CD4-positive, alpha-beta T cell treated with Interleukin-1 beta for 1 hour (primary cell): ENCODE measurements at places on chromosomes 5 and 9.

GRCh38 chr9:136921718-136922117, 22.8 kb downstream of the FBXW5 start:
- DNase-seq = no peak

DNA sequence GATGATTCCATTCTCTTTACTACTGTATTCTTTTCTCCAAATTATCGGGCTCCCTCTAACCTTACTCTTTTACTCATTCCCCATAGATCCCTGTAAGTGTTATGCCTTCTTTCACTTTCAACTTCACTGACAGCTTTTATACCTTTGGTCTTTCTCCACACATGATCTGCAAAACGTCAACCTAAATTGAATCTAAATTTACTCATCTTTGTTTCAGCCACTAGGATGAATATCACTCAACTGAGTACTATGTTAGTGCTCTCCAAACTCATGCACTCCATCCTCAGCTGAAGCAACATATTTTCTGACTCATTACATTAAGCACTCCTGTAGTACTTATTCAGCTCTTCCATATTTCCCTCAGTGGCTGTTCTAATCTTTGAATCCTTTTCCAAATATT, 133.4 kb downstream of the ADAMTS19 start:
- DNase-seq = no peak

DNA sequence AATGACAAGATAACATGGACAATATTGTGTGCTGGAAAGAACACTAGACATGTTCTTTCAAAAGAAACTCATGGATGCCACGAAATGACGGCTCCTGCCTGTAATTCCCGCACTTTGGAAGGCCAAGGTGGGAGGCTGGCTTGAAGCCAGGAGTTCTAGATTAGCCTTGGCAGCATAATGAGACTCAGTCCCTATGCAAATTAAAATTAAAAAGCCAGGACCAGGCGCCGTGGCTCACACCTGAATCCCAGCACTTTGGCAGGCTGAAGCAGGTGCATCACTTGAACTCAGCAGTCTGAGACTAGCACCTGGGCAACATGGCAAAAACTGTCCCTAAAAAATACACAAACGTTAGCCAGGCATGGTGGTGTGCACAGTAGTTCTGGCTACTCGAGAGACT, 814.2 kb downstream of the BRINP1 start:
- no peak for DNase-seq

DNA sequence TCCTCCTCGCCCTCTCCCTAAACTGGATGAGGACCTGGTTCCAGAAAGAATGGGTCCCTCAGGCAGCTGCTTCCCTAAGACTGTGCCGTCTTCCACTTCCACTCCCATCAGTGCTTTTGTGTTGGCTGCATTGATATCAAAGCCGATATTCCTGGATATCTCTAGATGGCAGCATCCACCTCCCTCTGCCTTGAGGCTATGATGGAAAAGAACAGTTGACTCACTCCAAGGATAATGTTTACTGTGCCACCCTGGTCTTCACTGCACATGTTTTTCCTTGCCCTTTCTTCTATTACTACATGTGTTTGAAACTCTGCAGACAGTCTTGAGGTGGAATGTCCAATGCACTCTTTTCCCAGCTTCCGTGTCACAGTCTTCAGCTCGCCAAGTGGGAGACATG, 211.6 kb downstream of the MAST4 start:
- no peak for DNase-seq

GRCh38 chr5:61837788-61838187, 468.2 kb upstream of the KIF2A start:
- no peak for DNase-seq

DNA sequence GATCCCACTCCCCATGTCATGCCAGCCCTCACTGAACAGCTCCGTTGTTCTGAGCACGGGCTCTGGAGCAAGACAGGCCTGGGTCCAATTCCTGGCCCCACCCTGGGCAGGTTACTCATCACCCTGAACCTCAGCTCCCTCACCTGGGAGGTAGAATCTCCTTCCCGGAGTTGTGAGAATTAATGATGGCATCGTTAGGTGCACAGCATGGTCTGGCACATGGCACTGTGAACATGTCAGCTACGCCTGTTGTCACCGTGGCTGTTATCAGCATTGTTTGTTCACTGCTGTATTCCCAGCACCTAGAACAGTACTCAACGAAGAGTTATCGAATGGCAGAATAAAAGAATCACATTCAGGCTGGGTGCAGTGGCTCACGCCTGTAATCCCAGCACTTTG, 43.0 kb downstream of the LRSAM1 start:
- no peak for DNase-seq

- DNase-seq = no peak
Observed at GRCh38 chr9:134356496-134357470, 30.5 kb downstream of the RXRA start.

- no peak for DNase-seq
Observed at GRCh38 chr5:10335711-10336470, 17.6 kb upstream of the MARCHF6 start.

GRCh38 chr9:36924757-36925432, 109.2 kb downstream of the PAX5 start:
- DNase-seq = no peak

DNA sequence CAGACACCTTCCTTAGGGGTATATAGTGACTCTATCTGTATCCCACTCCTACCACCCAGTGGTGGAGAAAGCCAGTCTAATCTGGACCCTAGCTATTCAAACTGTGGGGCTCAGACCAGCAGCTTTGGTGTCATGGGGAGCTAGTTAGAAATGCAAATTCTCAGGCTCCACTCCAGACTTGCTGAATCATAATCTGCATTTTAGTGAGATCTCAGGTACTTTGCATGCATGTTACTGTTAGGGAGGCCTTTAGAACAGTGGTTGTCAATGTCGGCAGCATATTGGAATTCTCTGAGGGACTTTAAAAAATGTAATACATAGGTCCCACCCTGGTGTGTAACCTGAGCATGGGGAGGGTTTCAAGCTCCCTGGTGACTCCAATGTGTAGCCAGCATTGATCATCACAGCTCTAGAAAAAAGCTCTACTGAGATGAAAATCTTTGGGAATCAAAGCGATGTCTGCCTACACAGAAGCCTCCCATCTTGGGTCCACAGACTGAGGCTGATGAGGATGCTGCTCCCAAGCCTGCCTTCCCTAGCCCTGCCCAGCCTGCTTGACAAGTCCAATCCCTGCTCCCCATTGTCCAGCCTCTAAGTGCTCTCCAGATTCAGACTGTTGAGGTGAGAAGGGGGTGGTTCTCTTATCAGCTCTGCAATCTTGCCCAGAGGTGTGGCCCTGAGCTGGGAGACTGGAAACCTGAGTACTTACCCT, 11.9 kb upstream of the GM2A start:
- no peak for DNase-seq

GRCh38 chr5:139038613-139039305, 159.4 kb downstream of the SIL1 start:
- no peak for DNase-seq

DNA sequence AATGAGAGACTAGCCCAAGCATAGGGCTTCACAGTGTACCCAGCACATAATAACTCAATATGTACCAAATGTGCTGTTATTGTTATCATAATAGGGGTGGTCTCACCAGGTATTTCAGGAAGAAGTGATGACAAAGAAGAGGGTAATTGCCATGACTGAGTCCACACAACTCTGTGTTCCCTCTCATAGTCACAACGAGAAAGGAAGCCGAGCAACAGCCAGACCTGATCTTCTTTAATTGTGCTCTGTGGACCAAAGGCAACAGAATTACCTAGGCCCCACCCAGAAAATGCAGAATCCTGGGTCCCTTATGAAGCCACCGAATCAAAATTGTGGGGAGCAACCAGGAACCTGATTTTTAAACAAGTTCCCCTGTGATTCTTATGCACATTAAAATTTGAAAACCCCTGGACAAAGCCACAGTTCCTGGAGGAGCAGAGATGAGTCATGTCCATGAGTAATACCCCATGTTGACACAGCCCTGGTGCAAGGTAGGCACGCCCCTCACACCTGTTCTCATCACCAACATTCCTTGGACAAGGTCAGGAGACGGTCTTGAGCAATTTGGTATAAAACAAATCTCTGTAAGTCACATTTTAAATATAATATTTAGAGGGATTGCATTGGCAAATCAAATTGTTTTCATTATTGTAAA, 5.2 kb downstream of the FGF1 start:
- DNase-seq = no peak

- DNase-seq = no peak
Observed at GRCh38 chr9:32430720-32431119, 46.3 kb downstream of the ACO1 start.

GRCh38 chr5:51895834-51896233, 512.6 kb downstream of the ISL1 start:
- DNase-seq = no peak

DNA sequence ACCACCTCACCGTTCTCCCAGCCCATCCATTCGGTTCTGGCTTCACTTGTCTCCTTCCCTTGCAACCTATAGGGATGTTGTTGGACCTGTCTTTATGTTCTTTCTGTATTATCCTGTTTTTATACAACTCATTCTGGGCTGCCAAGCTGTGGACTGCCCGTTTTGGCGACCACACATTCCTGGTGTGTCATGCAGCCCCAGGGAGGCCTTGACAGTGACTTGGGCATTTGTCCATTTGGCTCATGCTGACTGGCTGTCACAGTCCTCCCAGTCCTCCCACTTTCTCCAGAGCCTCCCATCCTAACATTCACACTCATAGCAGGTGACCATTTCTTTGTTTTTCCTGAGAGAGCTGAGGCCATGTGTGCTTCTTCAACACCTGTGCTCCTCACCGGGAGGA, 136.4 kb downstream of the SLF1 start:
- no peak for DNase-seq

DNA sequence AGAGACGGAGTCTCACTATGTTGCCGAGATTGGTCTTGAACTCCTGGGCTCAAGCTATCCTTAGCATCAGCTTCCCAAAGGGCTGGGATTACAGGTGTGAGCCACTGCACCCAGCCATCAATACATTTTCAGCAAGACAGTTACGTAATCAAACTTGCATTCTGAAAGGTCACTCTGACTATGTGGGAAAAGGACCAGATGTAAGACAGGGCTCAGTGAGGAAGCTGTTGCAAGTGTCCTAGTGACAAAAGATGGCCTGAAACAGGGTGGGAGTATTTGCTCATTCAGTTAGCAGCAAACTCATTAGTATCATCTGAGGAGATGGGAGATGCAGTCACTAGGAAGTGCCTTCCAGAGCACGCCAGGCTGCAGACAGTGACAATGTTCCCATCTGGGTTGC, 16.9 kb downstream of the MED27 start:
- no peak for DNase-seq

- no peak for DNase-seq
Observed at GRCh38 chr9:84212982-84213381, 127.6 kb downstream of the SLC28A3 start.

DNA sequence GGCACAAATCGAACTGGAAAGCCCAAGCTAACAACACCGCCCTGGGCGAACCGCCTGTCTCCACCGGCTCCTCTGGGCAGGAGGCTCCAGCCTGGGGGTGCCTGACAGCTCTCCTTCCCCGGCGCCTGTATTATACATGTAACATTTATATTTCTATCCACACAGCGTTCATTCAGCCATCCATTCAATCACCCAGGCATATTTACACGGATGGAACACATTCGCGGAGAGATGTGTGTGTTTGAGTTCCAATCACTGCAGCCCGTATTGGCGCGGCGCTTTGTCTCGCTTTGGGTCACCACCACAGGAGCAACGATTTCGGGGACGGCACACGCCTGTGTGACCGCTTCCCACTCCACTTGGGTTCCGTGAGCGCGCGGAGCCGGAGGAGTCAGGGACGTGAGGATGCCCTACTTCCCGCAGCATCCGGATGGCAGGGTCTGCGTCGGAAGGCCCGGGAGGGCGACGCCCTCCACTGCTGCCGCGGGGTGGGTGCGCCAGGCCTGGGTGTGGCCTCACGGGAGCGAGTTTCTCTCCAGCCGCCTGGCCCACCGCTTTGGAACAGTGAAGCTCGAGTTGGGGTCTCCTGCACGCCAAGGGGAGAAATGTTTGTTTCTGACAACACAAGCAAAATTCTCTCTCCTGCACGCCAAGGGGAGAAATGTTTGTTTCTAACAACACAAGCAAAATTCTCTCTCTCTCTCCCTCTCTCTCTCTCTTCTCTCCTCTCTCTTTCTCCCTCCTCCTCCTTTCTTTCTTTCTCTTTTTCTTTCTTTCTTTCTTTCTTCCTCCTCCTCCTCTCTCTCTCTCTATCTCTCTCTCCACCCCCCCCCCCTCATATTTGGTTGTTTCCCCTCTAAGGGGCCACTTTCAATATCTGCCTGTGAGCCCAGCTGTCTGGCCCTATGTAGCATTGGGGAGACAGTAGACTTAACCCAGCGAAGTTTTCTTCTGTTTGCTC, 1.1 kb upstream of the SV2C start:
- DNase-seq = no peak

DNA sequence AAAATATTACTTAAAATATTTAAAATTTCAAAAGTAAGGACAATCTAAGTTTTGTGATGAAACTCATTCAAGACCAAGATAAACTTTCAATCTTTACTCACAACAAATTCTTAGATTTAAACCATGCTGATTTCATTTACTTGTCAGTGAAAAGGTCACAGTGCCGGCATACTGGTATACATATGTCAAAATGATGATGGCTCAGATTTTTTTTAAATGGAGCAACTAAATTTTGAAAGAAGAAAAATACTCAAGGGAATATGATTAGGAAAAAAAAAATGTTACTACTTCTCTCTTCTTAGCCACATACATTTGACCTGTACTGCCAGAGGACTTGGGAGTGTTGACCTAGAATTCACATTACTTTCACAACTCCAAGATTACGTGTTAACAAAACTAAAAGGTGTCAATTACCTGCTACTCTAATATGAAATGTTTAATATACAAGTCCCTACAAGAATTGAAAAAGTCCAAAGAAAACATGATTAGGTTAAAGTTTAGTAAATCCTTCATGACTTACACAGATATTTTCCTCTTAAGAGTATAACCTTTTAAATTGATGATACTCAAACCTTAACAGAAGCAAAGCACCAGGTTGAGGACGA, 4.6 kb downstream of the EFNA5 start:
- DNase-seq = no peak

DNA sequence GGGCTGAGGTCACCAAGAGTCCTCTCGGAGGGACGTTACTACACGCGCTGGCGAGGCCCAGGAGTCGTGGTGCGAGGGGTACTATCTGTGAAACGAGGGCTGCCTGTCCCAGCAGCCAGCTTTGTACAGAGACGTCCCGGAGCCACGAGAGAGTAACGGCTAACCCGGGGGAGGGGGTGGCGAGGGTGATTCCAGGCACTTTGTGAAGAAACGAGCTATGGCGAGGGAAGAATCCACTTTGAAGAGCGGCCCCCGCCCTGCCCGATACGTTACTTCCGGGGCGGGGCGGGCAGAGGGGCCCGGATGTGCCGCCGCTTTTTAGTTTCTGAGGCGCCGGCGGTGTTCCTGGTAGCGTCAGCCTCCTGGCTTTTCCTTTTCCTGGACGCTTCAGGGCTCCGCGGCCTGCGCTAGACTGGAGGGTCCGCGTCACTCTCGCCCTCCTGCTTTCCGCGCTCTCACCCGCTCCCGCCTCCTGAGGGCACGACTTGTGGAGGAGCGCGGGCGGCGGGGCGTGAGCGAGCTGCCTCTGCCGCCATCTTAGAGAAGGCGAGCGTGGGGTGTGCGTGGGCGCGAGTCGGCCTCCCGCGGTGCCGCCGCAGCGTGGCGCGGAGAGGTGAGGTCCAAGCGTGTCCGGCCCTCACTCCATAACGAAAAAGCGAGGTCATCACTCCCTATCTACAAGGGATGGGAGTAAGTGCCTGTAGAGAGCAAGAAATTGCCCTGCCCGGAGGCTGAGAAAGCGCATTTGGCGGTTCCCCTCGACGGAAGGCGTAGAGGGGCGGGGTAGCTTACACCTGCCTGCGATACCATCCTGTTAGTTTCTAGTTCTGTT, 580 bp upstream of the RFX3 start:
- peak; percentile 89 for DNase-seq
